ENCODE measurements at places on chromosomes 11 and 22.

GRCh38 chr11:17185938-17186337 lies 21.8 kb downstream of the PIK3C2A start:
- DNase-seq: no peak

DNA sequence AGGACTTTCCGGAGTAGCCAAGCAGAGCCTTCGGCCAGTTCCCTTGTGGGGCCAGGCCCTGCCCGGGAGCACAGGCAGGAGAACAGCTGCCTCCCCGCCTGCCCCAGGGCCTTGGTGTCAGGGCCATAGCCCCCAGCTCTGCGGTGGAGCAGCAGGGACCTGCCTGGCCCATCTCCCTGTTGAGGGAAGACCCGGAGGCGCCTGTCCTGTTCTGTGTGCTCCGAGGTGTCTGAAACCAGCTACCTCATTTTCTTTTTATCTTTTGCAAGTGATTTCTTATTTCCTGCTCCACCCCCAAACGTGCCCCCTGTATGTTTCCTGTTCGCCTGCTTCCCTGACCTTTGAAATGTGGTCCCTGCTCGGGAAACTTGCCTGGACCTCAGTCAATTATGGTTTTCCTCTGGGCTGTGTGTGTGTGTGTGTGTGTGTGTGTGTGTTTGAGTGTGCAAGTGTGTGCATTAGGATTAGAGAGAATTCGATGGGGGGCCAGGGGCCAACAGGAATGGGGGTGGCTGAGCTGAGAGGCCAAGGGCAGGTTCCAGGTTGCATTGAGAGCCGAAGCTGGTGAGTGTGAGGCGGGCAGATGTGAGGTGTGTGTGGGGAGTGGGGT lies 19.1 kb downstream of the LRP5 start:
- DNase-seq: peak; percentile 71

- no peak for DNase-seq
These were observed 14.3 kb downstream of the NRIP3 start for GRCh38 chr11:8989453-8989852.

DNA sequence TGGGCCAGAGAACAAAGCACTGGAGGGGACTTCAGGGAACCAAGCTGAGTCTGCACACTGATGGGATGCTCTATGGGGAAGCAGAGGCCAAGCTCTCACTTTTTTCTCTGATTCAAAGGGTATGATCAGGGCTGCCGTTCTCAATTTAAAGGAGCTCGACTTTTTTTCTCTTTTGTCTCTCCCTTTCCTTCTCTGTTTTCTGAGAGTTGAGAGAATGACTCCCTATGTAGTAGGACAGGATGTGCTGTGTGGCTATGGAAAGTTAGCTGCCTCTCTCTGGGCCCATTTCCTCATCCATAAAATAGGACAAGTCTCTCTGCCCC lies 7.9 kb downstream of the ADORA2A start:
- DNase-seq: no peak

GRCh38 chr11:128772814-128773213 lies 78.9 kb downstream of the FLI1 start:
- no peak for DNase-seq
